ENCODE measurements at places on chromosomes 13 and 19.
A peak's percentile ranks its signal among the peaks of the same experiment; 100 is the strongest.

DNA sequence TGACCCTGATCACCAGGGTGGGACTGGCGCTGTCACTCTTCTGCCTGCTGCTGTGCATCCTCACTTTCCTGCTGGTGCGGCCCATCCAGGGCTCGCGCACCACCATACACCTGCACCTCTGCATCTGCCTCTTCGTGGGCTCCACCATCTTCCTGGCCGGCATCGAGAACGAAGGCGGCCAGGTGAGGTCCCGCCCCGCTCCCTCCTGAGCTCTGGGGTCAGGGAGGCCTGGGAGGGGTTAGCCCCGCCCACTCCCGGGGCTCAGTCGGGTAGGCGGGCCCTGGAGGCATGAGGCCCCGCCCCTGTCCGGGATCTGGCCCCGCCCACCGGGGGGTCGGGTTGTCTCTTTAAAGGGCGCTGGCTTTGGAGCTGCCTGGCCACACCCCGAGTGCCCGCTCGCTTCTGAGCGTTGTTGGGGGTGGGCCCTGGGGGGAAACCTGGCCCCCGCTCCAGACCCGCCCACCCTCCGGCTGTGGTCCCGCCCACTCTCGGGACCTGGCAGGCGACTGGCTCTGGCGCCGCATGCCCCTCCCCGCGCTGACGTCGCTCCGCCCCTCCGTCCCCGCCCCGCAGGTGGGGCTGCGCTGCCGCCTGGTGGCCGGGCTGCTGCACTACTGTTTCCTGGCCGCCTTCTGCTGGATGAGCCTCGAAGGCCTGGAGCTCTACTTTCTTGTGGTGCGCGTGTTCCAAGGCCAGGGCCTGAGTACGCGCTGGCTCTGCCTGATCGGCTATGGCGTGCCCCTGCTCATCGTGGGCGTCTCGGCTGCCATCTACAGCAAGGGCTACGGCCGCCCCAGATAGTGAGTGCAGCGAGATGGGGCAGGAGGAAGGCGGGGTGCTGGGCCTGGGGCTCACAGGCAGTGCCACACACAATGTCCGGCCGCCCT is 13.1 kb downstream of the DDX39A start:
- DNase-seq, result peak; percentile 73

- no peak for DNase-seq
These were observed 28.7 kb downstream of the CAPN12 start for GRCh38 chr19:38715555-38715954.

GRCh38 chr19:8592231-8593009 is 15.2 kb upstream of the MYO1F start:
- DNase-seq, result peak; percentile 30

DNA sequence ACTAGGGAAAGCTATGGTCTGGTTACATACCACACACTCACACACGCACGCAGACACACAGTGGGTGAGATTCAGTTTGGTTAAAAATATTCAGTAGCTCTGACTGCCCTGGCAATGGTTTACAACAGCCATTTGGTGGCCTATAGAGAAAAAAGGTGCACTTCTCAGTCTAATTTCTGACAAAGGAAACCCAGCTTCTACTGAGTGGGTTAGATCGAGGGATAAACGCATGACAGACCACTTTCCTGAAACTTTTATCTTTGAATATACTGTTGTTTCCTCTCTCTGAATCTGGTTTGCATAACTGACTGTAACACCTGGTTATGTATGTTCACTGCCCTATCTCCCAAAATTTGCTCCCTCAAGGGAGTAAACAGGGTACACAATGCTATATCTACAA is 2.5 kb downstream of the LIG4 start:
- DNase-seq, result no peak

DNA sequence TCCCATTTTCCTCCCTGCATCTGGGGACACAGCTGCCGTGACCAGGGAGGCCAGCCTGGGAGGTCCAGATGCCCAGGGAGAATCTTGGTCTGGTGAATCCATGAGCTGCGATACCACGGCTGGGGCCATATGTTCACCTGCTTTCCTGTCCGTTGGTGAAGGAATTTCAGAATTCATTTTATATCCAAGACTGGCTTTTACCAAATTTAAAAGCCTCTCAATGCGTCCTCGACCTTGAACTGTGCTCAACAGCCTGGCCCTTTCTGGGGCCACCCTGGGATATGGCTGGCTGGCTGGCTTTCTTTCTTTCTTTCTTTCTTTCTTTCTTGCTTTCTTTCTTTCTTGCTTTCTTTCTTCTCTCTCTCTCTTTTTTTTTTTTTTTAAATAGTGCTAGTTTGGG is 22.2 kb upstream of the GDF15 start:
- no peak for DNase-seq

- DNase-seq, result no peak
These were observed 16.2 kb downstream of the CCDC97 start for GRCh38 chr19:41325947-41326706.

DNA sequence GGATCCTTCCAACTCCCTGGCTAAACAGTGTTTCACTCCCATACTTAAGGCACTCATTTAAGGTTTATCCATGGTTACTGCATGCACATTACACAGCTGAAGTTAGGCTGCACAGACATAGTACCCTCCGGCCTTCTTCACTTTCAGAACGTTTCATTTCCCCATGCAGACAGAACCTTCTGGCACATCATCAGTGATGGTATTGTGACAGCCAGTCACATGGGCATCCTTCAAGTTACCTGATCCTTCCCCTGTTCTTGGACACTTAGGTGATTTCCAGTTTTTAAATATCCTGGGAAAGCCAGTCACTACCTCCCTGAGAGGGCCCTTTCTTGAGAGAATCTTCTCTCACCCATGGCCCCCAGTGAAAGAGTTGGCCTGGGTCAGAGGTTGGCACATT is 9.1 kb downstream of the SMIM7 start:
- DNase-seq, result no peak

GRCh38 chr13:24672141-24673132 is 7.8 kb upstream of the ATP12A start:
- no peak for DNase-seq

- peak; percentile 5 for DNase-seq
These were observed 360.9 kb downstream of the SLITRK5 start for GRCh38 chr13:88031980-88032559.

DNA sequence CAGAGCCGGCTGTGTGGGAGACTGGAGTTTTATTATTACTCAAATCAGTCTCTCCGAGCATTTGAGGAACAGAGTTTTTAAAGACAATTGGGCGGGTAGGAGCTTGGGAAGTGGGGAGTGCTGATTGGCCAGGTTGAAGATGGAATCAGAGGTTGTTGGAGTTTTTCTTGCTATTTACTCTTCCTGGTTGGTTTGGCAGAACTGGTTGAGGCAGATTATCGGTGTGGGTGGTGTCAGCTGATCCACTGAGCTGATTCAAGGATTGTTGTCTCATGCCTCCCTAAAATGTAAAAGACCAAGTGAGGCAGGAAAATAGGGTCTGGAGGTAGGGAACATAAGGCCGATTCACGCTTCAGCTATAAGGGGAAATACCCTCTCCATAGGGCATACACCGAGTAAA is 1.3 kb upstream of the TDRD12 start:
- no peak for DNase-seq

- DNase-seq, result no peak
These were observed 20.6 kb downstream of the HCN2 start for GRCh38 chr19:610071-610800.

DNA sequence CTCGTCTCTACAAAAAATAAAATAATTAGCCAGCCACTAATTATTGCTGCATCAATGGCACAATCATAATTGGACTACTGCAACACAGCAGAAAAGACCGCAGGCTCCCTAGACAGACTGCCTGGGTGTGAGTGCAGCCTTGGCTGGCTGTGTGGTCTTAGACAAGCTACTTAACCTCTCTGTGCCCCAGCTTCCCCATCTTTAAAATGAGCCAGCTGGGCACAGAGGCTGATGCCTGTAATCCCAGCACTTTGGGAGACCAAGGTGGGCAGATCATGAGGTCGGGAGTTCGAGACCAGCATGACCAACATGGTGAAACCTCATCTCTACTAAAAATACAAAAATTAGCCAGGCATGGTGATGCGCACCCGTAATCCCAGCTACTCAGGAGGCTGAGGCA is 19.0 kb downstream of the TEX101 start:
- no peak for DNase-seq

DNA sequence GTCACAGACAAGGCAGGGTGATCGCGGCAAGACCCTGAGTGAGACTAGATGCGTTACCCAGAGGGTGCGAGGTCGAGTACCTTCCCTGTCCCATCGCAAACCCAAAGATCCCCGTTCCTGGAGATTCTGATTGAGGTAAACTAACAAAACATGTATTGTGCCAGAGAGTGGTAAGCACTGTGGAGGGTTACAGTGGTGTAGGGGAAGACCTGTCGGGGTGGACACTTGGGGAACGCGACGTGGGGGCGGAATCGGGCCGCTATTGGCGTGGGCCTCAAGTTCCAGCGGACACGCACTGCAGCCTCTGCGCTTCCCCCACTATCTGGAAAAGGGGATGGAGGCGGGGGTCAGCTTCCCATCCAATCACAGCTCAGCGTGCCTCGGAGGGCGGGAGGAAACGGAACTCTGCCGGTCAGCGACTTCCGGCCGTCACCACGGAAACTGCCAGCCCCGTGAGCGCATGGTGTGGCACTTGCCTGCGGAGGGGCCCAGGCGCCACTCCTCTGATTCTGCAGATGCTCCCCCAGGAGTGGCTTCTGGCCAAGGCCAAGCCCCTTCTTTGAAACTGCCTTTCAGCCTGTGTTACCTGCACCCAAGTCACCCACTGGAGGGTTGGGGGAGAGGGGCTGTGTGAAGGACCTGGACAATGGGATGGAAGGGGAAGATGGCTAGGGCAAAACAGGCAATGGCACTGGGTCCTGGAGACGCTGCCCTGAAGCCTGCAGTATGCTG is 1.0 kb upstream of the UBE2M start:
- peak; percentile 92 for DNase-seq

GRCh38 chr19:44066305-44066704 is 5.7 kb upstream of the ZNF284 start:
- DNase-seq, result no peak

- DNase-seq, result no peak
These were observed 1.4 kb downstream of the HNRNPUL1 start for GRCh38 chr19:41265395-41266153.

DNA sequence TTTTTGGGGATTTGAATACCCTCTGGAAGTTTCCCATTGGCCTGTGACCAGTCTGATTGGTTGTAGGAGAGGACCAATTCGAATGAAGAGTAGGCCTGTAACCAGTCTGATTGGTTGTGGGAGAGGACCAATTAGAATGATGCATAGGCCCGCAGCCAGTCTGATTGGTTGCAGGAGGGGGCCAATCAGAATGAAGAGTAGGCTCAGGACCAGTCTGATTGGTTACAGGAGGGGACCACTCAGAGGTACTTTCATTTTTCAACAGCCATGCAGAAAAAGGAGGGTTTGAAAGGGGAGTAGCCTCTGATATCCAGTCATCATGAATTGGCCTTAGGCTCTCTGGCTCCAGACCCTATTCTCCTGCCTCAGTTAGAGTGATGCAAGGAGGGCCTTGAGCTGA is 30.4 kb upstream of the SLC1A5 start:
- no peak for DNase-seq

GRCh38 chr13:42594481-42595252 is 20.7 kb downstream of the TNFSF11 start:
- DNase-seq, result peak; percentile 49

DNA sequence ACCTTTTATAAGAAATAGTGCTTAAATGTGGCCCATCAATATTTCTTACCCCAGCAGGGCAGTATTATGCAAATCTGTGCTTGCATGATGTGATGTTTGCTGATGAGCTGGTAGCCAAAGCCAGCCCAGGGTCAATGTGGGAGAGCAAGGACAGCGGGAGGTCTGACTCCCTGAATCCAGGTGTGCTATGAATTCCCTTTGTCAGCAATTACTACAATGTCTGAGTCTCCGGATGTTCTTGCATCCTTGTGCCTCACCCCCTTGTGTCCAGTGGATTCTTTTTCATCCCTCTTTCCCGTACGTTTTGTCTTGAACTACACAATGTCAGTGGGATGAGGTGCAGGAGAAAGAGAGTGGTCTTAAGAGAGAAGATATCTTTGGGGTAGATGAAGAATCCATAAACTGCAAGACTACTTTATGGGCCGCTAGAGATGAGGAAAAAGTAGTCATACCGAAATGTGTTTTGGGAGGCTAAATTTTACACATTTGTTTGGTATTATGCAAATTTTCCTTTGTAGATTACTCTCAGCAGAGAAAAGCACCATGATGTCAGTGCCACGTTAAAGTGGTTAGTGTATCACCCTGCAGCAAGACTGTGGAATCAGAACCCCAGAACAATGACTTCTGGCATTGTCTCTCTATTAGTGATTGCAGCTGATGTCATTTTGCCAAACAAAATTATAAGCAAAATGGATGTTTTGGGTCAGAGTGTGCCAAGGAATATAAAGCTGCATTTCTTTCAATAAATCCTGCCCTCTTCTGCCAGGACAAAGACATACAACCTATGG is 53.5 kb upstream of the TSHZ3 start:
- DNase-seq, result no peak

DNA sequence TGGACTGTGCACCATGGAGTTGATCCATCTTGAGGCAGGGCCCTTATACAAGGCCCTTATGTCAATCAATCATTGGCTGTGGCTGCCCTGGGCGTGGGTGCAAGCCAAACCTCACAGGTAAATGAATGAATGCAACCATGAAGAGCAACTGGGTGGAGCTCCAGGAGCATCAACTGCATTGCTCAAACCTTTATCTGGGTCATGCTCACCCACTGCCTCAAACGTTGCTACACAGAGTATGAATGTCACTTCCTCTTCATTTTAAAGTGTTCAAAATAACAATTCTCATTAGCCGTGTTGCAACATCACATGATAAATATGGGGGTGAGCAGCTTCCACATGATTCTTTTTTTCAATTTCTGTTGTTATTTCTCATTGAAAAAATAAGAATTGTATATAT is 6.4 kb upstream of the ZNF333 start:
- DNase-seq, result no peak

DNA sequence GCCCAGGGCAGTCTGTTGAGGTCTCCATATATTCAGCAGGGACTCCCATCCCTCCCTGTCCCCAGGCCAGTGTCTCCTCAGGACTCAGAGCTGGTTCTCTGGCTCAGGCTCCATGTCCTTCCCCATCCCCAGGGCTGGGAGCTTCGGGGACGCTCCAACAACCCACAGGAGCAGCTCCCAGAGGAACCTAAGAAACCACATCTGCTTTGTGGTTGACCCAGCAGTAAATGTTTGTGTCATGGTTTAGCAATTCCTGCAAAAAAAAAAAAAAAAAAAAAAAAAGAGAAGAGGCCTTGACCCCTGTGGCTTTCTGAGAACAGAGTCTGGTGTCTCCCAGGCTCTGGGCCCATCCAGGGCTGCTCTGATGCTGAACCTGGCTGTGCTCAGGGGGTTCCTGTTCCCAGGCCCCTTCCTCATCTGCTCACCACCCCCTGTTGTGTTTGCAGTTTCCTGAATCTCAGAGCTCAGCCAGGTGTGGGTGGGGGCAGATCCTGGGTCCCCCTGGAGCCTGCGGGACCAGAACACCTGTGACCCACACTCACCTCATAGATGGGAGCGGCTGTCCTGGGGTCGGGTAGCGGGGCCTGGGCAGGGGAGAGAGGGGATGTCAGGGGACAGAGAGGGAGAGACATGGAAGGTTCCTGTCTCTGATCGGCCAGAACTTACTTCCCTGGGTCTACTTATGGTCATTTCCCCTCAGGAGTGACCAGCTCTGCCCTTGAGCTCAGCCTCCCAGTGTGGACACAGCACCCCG is 25.2 kb upstream of the CEACAM1 start:
- DNase-seq, result no peak

- no peak for DNase-seq
These were observed 604.7 kb downstream of the SLITRK6 start for GRCh38 chr13:85194482-85194881.

- DNase-seq, result no peak
These were observed 19.6 kb upstream of the PCCA start for GRCh38 chr13:100069278-100069677.

- no peak for DNase-seq
These were observed 268.7 kb downstream of the MZT1 start for GRCh38 chr13:72458701-72459100.

- no peak for DNase-seq
These were observed 102.3 kb upstream of the ABCC4 start for GRCh38 chr13:95403349-95404140.

All from foreskin melanocyte (primary cell).